ENCODE measurements at places on chromosomes 3 and 15.

GRCh38 chr3:59327376-59327808, 277.6 kb upstream of the CFAP20DC start:
- DNase-seq: no peak

GRCh38 chr3:182111967-182112366, 400.2 kb downstream of the SOX2 start:
- DNase-seq: no peak

DNA sequence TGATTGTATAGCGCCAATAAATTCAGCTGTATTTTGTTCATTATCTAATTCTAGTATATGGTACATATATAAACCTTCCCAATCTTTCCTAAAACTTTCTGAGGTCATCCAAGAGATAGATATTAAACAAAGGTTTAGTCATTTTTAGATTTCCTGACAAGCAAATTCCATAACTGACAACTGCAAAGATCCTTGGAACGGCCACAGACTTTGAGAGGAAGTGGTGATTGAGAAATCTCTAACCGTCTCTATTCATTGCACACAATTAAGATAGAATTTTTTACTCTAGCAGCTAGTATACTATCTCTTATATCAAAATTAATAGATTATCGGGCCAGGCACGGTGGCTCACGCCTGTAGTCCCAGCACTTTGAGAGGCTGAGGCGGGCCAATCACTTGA, 4.7 kb downstream of the CSNK1G1 start:
- DNase-seq: no peak

- DNase-seq: no peak
Observed at GRCh38 chr3:118080889-118081288, 953.8 kb downstream of the IGSF11 start.

- no peak for DNase-seq
Observed at GRCh38 chr3:18886331-18886730, 262.0 kb upstream of the KCNH8 start.

DNA sequence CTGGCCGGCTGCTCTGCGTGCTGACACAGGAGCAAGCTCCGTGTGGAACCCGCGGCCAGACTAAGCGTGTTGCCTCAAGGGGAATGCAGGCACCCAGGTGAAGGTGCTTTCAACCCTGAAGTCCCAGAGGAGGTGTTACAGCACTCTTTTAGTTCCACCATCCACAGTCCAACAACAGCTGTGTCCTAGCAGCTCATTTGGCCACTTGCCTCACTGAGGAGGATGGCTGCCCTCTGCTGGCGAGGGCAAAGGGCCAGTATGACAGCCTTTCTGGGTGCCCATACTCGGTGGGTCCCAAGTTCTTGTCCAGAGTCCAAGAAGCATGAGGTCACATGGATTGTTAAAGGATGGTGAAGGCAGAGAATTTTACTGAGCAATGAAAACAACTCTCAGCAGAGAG, 87.8 kb downstream of the C3orf85 start:
- no peak for DNase-seq

DNA sequence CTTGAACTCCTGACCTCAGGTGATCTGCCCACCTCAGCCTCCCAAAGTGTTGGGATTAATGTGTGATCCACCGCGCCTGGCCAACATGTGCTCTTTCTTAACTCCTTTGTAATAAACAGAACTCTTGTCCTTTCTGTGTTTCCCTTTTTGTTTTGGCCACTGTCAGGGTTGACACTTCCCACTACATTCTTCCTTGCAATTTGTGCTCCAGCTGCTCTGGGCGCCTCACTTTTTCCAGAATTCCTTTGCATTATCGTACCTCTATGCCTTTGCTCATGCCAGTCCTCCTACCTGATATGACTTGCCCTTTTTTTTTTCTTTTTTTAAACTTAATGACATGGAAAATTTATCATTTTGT, 38.8 kb upstream of the SMAD3 start:
- no peak for DNase-seq

- no peak for DNase-seq
Observed at GRCh38 chr15:43144512-43144911, 11.1 kb downstream of the TMEM62 start.

DNA sequence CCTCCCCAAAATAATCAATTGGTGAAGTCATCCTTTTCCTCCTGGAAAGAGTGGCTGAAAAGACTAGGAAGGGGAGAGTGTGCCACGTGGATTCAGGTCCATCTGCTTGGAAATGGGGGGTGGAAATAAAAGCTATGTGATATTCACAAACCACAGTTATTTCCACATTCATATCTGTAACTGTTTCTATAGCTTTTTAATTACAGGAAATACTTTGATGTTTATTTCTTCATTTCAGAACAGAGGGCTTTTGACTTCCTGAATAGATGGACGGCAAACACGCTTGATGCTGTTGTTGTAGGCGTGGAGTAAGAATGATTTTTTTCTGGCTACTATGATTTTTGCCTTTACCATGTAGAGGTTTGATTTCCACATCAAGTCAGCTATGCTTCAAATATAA, 10.1 kb downstream of the AADACL2 start:
- no peak for DNase-seq

- no peak for DNase-seq
Observed at GRCh38 chr3:133472242-133472641, 72.4 kb downstream of the BFSP2 start.

- DNase-seq: no peak
Observed at GRCh38 chr3:141216975-141217374, 14.7 kb upstream of the PXYLP1 start.

- DNase-seq: no peak
Observed at GRCh38 chr3:53079791-53080555, 34.1 kb upstream of the SFMBT1 start.

GRCh38 chr3:39971559-39972031, 162.2 kb downstream of the MYRIP start:
- no peak for DNase-seq

DNA sequence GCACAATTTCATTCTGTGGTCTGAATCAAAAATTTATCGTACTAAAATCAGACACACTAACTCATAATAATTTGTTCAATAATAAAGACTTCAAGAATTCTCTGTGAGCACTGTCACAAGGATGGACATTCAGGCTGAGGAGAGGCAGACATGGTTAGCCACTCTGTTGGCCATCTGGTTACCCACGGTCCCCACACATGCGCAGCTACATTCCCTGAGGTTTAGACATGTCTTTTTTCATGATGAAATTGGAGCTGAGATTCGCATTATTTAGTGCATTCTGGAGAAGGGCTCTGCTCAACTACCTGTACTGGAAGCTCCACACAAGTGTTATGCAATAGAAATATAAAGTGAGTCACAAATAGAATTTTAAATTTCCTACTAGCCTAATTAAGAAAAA, 156.9 kb downstream of the SUCNR1 start:
- DNase-seq: no peak

GRCh38 chr3:47799733-47800132, 3.2 kb upstream of the DHX30 start:
- no peak for DNase-seq

DNA sequence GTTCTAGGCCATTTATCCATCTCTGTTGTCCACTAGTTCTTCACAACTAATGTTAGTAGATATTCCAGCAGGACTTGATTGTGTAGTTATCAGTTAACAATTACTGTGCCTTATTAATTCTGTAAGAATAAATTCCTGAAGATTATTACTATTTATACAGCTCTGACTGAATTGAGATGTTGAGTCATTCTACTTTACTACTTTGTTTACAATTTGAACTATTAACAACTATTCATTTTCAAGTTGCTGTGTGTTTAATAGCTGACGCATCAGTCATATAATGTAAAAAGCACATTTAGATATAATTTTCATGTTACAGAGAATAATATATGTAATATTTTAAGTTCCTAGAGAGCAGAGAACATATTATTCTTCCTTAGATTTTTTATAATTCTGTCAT, 21.1 kb downstream of the DZIP3 start:
- DNase-seq: no peak

DNA sequence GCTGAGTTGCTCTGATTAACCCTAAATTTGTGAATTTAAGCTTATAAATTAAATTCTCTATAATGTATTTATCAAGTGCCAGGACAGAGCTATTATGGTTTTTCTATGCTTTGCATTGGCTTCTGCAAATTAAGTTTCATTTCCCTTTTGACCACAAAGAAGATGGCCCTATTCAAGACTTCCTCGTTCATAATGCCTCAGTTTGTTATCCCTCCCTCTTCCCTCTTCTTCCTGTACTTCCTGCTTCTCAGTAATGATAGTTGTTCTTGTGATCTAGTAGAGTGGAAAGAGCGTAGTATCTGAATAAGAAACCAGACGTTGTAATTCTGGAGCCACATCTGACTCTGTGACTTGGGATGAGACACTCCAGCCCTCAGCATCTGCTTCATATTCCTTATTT, 118.7 kb downstream of the CACNA1D start:
- no peak for DNase-seq

DNA sequence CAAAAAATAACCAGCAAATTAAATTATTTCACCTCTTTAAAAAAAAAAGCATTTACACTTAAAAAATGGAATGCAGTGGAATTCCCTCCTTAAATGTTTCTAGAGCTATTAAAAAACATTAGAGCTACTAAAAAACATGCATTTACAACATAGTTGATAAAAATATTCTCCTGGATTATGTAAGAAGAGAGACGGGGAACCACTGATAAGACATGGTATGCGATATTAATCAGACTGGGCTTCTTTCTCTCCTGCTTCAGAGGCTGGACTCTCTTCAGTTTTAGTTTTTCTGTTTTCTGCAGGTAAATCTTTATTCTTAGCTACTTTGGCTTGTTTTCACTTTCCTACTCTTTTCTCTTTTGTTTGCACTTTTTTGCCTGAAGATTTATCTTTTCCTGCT, 40.4 kb upstream of the WDR49 start:
- DNase-seq: no peak

- DNase-seq: no peak
Observed at GRCh38 chr3:152277198-152277597, 8.5 kb downstream of the MBNL1 start.

DNA sequence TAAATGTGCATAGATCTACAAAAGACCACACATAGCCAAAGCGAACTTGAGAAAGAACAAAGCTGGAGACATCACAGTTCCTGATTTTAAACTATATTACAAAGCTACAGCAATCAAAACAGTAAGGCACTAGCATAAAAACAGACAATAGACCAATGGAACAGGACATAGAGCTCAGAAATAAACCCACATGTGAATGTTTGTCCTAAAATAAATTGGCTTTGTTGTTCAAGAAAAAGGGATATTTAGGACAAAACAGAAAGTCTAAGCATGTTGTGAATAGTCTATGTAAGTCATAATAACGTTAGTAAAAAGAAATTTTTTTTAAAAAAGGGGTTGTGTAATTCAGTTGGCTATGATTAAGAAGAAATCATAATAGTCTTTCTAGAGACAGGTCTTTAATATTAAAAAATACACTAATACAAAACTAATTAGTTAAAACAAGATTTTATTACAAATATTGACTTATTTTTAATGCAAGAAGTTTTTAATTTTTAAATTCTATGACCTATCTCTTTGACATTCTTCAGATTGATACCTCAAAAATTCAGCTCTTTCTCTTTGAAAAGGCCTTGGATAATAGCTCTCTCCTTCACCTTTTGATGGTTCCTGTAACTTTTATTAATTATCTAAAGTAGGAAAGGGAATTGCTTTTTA, 11.6 kb downstream of the TMEM212 start:
- no peak for DNase-seq

DNA sequence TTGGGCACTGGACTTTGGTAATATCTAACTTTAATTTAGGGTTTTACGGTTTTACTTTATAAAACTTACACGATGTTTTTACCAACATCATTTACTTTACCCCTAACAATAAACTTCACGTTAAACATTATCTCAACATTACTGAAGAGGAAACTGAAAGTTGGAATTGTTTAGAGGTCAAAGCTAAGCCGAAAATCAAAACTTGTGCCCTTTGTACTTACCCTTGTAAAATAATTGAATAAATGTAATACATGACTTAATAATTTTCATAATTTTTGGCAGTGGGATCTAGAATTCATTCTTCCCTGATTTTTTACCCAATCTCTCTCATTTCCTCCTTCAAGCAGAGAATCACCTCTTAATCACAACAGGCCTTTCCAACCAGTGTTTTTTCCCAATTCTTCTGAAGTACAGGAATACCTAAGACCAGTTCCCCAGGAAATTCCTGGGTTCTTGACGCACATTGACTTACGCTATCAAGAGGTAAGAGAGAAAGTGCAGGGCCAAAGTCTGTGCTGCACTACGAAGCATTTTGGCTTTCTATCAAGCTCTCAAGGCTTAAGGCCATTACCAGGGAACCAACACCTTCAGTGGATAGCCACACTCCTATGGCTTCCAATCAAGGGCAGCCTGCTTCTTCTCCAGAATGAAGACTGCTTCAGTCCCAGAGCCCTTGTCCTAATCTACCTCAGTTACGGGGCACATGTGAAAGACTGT, 11.9 kb upstream of the SEMA6D start:
- DNase-seq: no peak

GRCh38 chr15:55588070-55588814, at the start of gene PYGO1:
TSS of gene PYGO1 (minus strand) at chr15:55588345. CDS start at chr15:55587883, 462 bp downstream.
- peak; percentile 37 for DNase-seq

GRCh38 chr3:112894258-112894657, 47.6 kb upstream of the CD200R1L start:
- DNase-seq: no peak

Data from activated naive CD4-positive, alpha-beta T cell treated with Interleukin-2 at 50 U/mL for 16 hours (primary cell).